ENCODE measurements at places on chromosomes 12 and 14.

GRCh38 chr12:31488737-31489338, 102.1 kb downstream of the DENND5B start:
- DNase-seq, result no peak

DNA sequence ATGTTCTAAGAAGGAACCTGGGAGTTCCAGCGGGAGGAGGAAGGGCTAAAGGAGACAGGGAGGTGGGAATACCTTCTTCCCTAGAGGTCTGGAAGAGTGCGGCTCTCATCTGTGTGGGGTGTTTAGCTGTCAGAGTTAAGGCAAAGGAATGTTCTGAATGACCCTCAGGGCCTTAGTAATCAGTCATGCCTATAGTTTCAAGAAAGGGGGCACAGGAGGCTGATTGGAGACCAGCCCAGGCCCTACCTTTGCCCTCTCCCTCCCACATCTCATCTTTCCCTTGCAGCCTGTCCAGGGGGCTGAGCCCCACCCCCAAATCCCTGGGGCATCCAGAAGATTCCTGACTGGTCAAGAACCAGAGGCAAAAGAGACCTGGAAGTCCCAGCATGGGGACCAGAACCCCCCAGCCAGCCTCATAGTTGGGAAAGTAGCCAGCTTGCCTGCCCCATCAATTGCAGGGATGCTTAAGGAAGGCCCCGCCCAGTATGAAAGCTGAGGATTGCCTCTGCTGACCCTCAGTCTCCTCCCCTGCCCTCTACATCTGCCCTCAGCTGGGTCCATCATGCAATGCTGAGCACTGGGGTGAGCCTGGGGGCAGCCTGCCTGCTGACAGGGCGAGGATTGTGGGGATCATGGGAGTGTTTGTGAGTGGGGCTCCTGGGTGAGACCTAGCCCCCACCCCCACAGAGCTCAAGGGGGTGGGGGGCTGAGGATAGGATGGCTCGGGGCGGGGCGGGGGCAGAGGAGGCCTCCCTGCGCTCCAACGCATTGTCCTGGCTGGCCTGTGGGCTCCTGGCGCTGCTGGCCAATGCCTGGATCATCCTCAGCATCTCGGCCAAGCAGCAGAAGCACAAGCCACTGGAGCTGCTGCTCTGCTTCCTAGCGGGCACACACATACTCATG, 1.8 kb downstream of the GPR162 start:
- DNase-seq, result no peak

DNA sequence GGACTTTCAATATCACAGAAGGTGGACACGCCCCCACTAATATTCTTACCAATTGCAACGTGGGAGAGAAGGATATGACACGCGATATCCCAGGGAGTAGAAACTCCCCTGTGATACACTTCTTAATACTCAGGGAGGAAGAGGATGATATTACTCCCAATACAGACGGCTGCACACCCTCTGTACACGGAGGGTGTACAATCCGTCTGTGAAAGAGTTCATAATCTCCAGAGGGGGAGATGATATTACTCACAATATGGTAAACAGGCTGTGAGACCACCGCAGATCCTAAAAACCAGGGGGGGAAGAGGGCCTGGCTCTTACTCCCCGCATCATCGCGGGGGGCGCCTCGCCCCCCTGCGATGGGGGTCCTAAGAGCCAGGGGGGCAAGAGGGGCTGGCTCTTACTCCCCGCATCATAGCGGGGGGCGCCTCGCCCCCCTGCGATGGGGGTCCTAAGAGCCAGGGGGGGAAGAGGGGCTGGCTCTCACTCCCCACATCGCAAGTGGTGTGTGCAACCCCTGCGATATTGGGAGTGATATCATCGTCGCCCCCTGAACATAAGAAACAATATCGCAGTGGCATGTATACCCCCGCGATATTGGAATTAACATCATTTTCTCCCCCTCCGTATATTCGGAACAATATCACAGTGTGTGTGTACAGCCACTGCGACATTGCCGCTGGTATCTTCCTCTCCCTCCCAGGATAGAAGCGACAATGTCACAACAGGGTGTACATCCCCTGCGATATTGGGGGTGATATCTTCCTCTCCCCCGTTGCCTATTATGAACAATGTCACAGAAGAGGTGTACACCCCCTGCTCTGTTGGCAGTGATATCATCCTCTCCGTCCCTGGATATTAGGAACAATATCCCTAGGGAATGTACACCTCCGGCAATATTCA, 8.9 kb upstream of the CLEC6A start:
- no peak for DNase-seq

GRCh38 chr14:77924141-77924948, 124.4 kb downstream of the ADCK1 start:
- no peak for DNase-seq

GRCh38 chr14:52124791-52125684, 56.2 kb upstream of the NID2 start:
- no peak for DNase-seq

- DNase-seq, result no peak
These were observed 315.8 kb upstream of the DDHD1 start for GRCh38 chr14:53468876-53469275.

- no peak for DNase-seq
These were observed 536.3 kb upstream of the CCDC196 start for GRCh38 chr14:65949711-65950516.

- DNase-seq, result no peak
These were observed 454.2 kb downstream of the DPF3 start for GRCh38 chr14:72439707-72440106.

DNA sequence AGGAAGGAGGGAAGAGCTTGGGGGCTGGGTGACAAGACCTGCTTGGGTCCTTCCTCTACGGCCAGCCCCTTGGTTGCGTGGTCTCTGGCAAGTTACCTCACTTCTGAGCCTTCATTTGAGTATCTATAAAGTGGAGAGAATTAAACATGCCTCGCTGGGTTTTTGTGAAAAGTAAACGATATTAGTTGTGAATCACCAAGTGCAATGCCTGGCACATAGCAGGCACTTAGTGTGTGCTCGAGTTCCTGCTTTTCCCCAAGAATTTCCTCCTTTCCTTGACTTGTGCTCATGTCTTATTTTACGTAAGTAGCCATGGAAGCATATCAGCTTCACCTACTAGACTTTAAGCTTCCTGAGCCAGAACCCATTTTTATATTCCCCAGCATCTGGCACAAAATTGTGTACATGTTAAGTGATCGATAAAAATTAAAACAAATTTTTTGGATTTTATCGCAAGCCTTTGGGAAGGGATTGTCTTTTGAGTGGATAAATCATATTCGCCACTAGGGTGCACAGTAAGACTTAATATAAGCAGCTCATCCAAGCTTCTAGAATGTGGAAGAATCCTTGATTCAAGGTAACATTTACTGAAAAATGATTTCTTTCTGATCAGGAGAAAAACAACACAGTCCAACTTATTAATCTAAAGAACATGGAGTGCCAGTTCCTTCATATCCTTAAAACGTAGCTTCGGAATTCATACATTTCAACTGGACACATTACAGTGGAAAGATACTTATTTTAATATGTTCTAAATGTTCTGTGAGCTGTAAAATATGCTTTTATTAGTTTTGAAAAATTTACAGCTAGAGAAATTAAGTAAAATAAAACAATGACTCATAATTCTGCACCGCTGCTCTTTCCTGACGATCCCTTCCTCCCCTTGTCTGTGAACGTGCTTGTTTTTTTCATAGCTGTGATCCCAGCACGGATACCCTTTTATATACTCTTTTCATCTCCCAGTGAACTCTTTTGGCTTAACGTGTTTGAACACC, 62.0 kb downstream of the SLC25A47 start:
- DNase-seq, result no peak

DNA sequence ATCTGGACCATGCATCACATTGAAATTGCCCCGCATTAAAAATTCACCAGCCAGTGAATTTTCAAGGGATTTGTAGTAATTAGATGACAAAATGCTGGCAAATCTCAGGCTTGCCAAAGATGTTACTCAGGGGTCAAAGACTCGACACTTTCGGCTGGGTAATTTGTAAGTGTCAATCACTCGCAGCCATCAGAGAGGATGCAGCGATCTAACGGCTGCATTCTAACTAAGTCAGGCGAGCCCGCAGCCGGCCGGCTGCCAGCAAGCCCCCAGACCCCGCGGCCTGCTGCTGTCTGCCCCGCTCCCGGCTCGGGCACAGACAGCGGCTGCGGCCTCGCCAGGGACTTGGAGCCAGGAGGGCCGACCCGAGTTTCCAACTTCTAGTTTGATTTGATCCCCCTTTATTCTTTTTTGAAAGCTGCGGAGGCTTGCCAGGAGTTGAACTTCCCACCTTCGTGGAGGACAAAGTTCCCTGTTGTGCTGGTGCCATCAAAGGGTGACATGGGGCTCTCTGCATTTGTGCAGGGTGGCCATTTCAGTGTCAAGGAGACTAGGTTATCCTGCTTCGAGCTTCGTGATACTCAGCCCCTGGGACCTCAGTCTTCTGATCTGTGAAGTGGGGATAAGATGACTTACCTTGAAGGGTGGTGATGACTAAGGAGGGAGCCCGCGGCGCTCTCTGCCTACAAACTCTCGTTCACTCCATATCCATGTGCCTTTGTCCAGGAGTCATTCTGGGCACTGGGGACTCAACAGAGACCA, 169.9 kb downstream of the RBM19 start:
- no peak for DNase-seq

DNA sequence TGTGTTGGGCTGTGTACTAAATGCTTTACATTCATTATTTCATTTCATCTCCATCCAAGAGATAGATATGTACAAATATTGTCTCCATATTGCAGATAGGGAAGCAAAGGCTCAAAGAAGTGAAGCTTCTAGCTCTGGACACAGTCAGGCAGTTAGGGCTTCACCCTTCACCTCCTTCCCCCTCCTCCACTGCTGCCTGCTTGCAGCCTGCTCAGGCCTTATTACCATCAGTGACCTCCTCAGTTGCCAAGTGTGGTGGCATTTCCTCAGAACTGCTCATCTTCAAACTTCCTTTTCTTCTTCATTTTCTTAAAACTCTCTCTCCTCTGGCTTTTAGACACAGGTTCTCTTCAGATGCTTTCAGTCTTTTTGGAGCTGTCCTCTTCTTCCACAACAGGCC, 4.7 kb upstream of the GPATCH2L start:
- no peak for DNase-seq

DNA sequence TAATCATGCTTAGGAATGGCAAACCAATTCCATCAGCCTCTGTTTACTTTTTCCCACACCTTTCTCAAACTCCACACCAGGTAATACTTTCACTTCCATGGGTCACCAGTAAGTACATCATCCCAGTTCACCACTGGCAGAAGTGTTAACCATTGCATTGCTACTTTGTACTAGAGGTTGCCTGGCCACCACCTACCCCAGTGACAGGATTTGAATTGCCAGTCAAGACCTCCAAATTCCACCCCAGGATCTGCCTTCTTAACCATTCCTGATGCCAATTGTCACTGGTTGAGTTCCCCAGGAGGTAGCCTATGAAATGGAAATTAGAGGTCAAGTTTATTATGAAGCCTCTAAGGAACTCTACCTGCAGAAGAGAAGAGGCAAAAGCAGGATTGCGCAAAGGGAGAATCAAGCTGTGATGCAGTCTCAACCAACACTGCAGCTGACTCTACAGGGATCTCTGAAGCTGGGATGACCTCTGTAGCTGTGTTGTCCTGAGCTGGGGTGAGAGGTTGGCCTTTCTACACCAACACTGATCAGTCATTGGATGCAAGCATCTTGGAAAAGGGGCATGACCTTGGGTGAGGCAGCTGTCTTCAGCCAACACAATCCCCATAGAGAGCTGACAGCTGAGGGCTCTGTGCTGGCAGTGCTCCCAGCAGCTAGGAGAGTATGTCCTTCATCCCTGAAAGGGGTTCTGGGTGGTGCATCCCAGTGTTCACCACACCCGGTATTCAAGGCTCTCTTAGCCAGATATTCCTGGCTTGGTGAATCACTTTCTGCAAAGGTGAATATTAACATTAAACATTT, 37.0 kb upstream of the HMGA2 start:
- no peak for DNase-seq

DNA sequence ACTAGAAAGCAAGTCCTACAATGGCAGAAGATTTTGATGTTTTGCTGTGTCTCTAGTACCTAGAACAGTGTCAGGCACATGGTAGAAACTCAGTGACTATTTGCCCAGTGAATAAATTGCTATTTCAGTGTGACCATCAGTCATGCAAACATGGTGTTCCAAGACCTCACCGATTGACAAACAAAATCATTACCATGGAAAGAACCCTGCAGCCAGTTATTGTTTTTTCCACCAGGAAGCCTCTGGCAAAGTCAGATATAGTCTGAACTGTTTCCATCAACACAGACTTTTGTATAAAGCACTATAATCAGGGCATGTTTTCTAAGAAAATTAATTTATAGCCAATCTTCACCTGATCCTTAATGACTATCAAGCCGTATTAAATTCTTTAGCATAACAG, 97.3 kb upstream of the RASSF8 start:
- DNase-seq, result no peak

GRCh38 chr14:103061482-103061976, 4.2 kb upstream of the CDC42BPB start:
- DNase-seq, result no peak

DNA sequence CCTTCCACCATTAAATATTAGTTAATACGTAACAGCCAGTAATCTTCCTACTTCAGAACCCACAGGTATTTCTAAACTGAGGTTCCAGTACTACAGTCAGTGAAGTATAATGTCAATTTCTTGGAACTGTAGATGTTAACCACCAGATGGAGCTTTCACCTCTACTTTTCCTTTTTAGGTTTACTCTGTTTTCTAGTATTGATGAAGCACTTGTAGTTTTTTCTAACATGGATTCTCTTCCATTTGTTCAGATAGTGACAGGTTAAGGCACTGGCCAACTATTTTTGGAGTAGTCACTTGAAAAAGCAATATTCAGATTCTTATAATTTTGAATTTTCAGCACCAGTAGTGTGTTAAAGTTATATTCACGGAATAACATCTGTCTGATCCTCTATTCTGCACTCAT, 4.6 kb upstream of the SEC23A start:
- no peak for DNase-seq

- no peak for DNase-seq
These were observed 95.2 kb downstream of the GCH1 start for GRCh38 chr14:54807428-54807827.

DNA sequence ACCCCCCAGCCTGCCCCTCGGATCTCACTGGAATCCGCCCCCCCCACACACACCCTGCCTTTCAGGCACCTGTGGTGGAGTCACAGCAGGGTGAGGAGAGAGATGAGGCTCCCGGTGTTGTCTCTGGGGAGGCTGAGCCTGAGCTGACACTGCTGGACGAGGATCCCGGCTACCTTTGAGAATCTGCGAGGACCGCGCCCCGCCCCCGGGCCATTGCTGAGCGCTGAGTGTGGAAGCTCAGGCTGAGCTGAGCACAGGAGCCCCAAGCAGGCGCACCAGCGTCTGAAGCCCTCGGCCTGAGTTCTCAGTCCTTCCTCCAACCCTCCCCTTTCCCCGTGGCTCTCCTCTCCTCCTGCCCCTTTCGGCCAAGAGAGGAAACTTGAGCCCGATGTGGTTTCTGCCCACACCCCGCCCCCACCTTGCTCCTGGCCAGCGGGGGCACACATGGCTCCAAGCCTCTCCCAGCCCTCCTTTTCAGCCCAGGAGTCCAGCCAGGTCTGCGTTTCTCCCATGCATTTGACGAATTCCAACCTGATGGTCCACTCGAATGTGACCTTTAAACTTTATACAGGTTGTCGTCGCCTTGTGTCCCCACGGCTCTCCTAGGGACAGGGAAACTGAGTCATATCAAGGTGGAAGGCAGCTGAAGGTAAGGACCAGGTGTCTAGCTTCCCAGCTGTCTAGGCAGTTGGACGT, at the start of gene NFE2:
TSS of gene NFE2 (minus strand) at position 284 of the 696 bp plus-strand sequence. CDS start 5,767 bp downstream, outside the sequence.
- peak; percentile 45 for DNase-seq
